Activated CD4-positive, alpha-beta T cell treated with anti-CD3 and anti-CD28 coated beads for 48 hours (primary cell): ENCODE measurements at places on chromosomes 13 and 19.

DNA sequence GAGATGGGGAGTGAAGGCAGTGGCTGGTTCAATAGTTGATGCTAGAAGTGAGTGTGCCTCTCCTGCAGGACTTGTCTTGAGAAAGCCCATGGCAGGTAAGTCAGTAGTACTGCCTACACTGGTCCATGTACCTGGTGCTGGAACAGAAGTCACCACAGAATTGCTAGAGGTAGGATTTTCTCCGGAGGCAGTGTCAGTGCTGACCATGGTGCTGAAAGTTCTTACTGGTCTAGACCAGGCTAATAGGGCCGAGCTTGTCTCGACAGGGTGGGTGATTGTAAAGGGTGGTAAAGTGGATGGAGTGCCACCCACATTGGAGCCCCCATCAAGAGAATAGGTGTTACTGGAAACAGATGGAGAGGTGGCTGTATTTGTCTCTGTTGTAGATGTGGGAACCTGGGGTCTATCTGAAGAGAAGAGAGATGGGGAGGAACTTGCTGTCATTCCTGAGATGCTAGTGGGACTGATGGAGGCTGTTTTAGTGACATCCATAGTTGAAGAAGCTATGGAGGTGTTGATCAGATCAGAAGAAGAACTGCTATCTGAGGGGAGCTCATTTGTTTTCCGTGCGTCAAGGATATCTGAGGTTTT, 36.6 kb downstream of the MUC16 start:
- DNase-seq: peak; percentile 3

GRCh38 chr13:60000081-60000480, 163.6 kb downstream of the DIAPH3 start:
- DNase-seq: no peak

DNA sequence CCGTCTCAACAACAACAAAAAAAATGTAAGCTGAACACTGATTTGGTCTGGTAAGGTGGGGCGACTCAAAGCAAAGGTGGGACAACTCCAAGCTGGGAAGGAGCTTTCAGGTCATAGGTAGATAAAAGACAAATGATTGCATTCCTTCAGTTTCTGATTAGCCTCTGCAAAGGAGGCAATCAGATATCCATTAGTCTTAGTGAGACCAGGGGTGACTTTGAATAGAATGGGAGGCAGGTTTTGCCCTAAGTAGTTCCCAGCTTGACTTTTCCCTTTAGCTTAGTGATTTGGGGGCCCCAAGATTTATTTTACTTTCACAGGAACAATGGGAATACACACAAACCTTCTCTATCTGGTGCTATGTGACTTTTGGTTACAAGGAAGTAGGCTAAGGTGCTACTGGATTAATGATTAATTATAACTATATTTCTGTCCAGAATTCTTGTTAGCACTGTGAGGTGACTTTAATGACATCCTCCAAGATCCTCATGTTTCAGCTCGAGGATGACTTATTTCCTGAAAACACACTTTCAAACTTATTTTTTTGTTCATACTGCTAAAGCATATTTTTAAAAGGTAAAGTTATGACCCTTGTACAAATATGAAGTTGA, 10.6 kb upstream of the MTRF1 start:
- no peak for DNase-seq

- DNase-seq: no peak
These were observed 816 bp upstream of the TBXA2R start for GRCh38 chr19:3607303-3608078.

GRCh38 chr13:76799696-76800095, 86.5 kb downstream of the KCTD12 start:
- no peak for DNase-seq

GRCh38 chr13:49536144-49536873, 40.6 kb downstream of the PHF11 start:
- no peak for DNase-seq

DNA sequence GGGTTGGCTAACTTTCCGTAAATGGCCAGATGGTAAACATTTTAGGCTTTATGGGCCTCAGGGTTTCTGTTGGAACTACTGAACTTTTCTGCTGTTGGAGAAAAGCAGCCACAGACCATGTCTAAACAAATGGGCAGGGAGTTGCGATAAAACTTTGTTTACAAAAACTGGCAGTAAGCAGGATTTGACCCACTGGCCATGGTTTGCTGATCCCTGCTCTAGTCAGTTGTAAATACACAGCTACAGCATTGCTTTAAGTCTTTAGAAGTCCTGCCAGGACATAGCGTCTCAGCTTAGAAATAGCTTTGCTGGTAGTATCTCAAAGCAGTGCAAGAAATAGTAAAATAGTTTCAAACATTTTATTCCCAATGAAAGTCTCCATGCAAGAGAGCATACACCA, 88.4 kb downstream of the NALCN start:
- DNase-seq: no peak

GRCh38 chr13:30551189-30551588, 66.5 kb upstream of the USPL1 start:
- DNase-seq: no peak

GRCh38 chr13:87052731-87053130, 618.4 kb upstream of the SLITRK5 start:
- DNase-seq: no peak

DNA sequence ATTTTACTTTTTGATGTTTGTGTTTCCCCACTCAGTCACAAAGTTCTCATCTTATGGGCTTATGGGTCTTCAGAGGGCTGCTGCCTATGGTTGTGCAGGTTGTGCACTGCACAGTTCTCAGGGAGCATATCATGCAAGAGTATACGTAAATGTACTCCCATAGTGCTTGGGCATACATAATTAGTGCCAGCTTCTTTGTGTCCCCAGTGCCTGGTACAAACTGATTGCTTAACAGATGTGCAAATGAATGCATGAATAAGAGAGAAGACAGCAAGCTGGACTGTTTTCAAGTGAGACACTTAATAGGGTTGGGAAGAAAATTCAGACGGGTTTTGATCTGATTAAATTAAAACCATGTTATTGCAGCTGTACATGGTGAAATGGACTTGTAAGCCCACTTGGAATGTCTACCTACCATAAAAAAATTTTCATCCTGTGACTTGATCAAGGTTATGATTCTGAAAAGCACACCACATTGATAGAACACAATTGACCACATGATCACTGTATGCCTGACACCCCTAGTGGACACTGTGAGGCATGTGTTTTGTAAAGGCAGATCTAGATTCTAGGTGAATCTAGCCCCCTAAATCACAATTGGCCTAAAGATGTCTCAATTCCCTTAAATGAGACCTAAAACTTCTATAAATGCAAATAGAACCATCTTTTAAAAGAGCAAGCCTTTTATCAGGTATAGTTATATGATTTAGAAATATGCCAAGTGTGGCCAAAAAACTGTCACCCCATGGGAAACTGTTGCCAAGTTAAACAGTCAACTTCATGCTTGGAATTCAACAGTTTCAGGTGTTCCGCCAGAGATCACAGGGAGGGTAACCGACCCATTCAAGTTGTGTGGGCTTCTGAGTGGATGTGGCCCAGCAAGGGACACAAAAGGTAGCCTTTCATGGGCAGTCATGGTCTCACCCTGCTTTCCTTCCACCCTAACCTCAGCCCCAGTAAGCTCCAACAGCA, 27.9 kb downstream of the FAM124A start:
- DNase-seq: no peak

GRCh38 chr13:113110048-113110851, 4.7 kb downstream of the F7 start:
- DNase-seq: peak; percentile 36

GRCh38 chr19:38803543-38803942, 9.2 kb downstream of the LGALS4 start:
- no peak for DNase-seq

- DNase-seq: peak; percentile 54
These were observed 6.8 kb downstream of the RPS11 start for GRCh38 chr19:49502866-49503581.

DNA sequence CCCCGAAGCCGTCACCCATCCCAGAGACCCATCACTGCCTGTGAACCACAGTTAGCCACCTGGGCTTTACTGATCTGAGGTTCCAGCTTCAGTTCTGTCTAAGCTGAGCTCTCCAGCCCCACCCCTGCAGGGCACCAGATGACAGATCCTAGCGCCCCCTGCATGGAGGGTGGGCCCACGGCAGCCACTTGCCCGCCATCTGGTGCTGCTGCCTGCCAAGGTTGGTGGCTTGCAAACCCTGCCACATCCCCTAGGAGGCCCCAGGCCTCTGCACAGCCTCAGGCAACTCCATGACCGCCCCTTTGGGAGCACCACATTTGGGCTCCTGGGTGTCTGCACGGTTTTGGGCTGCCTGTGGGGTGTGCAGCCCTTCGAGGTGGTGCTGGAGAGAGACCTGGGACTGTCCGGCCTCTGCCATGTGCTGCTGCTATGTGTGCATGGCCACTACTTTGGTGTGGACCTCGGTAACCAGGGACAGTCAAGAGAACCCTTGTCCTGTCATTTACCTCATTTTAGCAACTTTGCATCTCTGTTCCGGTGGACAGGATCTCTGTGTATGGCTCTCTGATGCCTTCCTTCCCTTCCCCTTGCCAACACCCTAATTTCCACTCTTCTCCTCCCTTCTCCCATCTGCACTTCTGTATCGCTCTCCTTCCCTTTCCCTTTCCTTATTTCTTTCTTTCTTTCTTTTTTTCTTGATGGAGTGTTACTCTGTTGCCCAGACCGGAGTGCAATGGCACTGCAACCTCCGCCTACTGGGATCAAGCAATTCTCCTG, 17.4 kb upstream of the SDHAF1 start:
- DNase-seq: peak; percentile 57

GRCh38 chr19:10019246-10019645, 6.0 kb downstream of the RDH8 start:
- no peak for DNase-seq

DNA sequence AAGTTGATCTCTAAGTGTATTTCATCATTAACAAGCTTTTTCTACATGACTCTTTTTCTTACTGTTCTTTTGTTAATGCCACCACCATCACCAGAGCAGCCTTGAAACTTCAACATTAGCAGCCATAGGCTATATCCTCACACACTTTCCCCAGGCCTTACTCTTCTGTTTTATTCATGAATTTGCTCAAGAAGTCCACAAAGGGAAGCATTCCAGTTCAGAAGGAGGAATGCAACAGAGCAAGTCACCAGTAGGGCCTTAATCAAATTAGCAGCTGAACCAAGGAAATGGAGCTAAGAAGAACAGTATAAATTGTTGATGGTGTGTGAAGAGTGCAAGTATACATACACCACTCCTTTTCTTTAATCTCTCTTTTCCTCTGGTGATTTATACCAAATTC, 223.1 kb downstream of the NBEA start:
- no peak for DNase-seq

- no peak for DNase-seq
These were observed 623 bp upstream of the C5AR1 start for GRCh38 chr19:47309038-47309437.

DNA sequence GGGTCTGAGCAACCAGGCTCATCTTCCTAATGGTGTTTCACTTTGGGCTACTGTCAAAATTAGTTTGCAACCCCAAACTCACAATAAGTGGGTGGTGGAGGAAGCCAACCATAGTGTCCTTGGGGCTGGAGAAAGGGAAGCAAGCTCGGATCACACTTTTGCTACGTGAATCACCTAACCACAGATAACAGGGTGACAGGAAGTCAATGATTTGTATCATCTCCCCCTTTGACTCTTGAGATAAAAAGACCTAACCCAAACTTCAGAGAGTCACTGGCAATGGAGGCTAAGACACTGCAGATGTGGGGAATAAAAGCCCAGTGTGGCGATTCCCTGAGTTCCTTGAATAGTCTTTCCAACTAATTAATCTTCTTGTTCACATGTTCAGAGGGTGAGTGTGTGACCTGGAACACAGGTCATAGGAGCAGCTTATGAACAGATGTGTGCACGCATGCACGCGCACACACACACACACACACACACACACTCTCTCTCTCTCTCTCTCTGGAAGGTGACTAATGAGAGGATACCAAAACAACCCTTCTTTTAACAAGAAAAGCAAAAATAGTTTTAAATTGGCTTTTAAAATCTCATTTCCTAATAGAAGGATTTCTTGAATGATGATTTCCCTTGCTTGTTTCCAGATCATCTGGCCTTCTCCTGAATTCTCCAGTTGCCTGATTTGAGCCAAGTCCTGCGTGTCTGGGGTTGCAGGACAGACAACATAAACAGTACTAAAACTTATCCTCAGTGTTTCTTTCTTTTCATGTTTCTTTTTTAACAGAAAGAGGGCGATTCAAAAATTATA, 21.2 kb upstream of the DOCK9 start:
- DNase-seq: peak; percentile 50

DNA sequence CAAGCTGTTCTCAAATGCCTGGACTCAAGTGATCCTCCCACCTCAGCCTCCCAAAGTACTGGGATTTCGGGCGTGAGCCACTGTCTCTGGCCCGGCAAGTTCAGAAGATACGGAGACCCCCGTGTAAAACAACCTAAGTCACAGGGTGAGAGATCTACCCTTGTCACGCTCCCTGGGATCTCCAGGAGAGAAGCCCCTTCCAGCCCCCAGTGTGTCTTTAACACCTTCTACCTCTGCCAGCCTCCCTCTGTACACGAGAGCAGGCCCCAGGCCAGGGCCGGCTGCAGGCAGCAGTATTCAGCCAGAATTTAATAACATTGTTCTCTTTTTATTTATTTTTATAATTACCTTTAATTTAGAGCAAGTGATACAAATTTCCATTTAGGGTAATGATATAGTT, 49.4 kb downstream of the ZNF536 start:
- DNase-seq: no peak

DNA sequence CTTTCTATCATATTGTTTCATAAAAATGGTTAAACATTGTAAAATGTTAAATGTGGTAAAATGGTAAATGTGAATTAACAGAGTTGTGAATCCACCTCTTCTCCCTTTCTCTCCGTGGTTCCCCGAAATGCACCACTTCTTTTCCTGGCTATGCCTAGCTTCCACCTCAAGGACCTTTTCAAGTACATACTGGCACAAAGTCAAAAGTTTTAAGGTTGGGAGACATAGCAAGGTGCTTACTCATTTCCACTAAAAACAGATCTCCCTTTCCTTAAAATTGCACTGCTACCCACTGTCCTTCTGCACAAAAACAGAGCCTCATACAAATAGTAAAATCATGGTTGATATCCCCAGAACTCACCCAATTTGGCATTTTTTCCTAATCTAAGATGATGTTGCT, 558.2 kb downstream of the SLITRK6 start:
- DNase-seq: no peak
